ENCODE measurements at places on chromosomes 13 and 19. TPM values are rescaled to one million over a fixed set of nuclear protein-coding genes. Genes with fewer than 3 reads are reported as not detected.
A peak's percentile ranks its signal among the peaks of the same experiment; 100 is the strongest.

The KLK14 gene
- not detected for total RNA-seq

The DCLK1 gene
- total RNA-seq, result 3.9 TPM

The NPHS1 gene
- total RNA-seq, result not detected

The IL27RA gene
- 3.7 TPM for total RNA-seq

The RASAL3 gene
- total RNA-seq, result 4.1 TPM

The SLC6A16 gene
- total RNA-seq, result 1.6 TPM

DNA sequence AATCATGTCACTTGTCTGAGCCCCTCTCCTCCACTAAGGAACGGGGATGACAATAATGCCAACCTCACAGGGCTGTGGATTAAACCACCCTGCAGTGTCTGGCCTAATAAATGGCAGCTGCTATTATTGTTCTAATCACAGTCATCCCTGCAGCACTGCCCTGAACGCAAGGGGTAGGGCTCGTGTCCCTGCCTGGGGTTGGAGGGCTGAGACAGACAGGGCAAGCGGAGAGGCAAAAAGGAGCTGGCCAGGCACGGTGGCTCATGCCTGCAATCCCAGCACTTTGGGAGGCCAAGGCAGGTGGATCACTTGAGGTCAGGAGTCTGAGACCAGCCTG lies 10.2 kb upstream of the KPTN start:
- DNase-seq, result no peak

DNA sequence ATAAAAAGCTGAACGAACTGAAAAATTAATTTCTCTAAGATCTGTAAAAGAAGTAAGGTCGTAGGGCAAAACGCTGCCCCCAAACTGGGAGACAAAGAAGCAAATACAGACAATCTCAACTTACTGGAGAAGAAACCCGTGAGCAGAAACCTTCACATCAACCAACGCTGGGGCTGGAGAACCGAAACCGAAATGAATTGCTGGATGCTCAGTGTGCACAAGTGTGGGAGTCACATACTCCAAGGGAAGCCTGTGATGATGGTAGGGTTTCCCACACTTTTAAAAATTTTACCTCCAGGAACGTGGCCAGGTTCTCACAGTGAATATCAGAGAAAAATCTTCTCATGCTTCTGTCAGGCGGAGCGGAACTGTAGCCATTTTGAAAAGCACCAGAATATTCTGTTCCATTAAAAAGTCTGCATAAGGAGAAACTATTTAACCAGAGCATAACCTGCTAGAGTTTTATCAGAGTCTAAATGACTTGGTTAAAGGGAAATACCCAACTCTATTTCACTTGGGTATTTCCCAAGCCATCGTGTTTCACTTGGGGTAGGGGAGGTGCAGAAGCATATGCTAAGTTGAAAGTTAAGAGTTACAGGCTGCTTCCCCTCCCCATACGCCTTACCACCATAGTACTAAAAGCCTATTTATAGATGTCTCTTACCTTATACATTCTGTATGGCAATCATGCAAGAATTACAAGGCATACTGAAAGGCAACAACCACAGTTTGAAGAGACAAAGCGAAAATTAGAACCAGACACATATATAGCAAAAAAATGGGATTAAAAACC lies 110.5 kb upstream of the SLITRK1 start:
- no peak for DNase-seq

DNA sequence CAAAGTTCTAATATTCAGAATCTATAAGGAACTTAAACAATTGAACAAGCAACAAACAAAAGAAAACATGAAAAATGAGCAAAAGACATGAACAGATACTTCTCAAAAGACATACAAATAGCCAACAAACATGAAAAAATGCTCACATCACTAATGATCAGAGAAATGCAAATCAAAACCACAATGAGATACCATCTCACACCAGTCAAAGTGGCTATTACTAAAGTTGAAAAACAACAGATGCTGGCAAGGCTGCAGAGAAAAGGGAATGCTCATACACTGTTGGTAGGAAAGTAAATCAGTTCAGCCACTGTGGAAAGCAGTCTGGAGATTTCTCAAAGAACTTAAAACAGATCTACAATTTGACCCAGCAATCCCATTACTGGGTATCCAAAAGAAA lies 74.3 kb downstream of the CRYL1 start:
- DNase-seq, result no peak

- DNase-seq, result no peak
Measured at GRCh38 chr13:47000165-47000564, 103.3 kb upstream of the HTR2A start.

DNA sequence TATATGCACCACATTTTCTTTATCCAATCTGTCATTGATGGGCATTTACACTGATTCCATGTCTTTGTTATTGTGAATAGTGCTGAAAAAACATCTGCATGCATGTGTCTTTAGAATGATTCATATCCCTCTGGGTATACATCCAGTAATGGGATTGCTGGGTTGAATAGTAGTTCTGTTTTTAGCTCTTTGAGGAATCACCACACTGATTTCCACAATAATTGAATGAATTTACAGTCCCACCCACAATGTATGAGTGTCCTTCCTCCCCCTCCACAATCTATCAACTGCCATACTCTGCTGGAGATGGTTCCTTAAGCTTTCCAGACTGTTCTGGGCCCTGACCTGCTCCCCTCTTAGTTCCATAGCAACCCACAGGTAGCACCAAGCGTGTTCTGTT lies 667.0 kb downstream of the LIG4 start:
- DNase-seq, result no peak

DNA sequence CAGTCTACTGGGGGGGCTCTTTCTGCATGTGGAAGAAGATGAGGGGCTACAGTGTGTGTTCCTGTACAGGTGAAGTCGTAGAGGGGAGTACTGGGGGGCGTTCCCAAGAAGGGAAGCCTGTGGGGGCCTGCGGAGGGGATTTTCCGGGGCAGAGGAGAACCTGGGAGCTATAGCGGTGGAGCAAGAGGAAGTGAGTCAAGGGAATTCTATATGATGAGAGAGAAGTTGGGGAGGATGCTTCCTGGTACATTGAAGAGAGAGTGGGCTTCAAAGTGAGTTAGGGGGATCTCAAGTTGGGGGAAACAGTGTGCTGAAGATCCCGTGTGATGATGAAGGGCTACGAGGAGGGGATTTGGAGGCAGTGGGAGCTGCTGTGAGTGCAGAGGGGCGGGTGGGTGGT lies 1.9 kb upstream of the CACNG8 start:
- no peak for DNase-seq

- no peak for DNase-seq
Measured at GRCh38 chr19:5677580-5677979, 2.7 kb downstream of the MICOS13 start.

DNA sequence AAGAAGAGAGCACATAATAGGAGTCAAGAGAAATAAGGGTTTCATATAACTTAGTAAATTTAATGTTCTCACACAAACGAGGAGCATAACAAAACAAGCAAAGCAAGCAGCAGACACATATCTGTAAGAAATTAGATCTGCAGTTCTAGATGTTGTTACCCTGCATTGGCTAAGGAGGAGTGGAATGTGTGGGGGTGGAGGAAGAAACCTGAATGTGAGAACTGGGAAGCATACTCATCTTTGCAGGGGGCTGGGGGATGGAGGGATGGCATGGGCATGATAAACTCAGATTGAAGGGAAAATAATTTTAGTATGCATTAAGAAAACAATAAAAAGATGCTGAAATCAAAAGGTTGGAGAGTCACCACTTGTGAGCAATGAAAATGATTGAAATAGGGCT lies 255.0 kb downstream of the LIG4 start:
- no peak for DNase-seq

GRCh38 chr13:42322806-42323205 lies 50.9 kb downstream of the AKAP11 start:
- DNase-seq, result no peak

GRCh38 chr19:2111886-2112285 lies 15.2 kb downstream of the IZUMO4 start:
- no peak for DNase-seq

DNA sequence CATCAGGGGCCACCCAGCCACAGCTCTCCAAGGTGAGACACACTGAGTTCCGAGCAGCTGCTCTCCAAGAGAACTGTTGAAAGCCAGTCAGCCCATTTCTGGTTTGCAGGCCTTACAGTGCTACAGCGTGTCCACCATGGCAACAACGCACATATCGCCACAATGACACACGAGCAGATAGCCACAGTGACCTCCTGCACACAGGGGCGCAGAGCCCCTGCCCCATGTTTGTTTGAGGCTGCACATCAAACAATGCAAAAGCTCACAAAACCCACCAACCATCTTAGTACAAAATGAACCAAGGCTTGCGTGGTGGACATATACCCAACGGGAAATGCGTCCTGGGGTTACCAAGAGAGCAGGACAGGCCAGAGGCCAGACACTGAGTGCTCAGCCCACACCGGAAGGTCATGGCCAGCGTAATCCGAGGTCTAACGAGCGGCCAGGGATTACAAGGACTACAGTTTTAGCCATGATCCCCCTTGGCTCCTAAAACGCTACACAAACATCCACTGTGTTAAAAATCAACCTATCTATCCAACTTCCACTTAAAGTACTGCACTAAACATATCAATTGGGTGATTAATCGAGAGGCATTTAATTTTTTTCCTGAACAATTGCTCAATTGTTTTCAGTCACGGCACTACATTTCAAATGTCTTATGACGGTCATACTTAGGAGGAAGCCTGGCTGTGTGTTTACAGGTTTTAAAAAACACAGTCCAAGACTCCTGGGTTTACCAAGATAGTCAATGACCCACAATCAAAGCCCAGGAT lies 56.0 kb downstream of the STK24 start:
- DNase-seq, result no peak

DNA sequence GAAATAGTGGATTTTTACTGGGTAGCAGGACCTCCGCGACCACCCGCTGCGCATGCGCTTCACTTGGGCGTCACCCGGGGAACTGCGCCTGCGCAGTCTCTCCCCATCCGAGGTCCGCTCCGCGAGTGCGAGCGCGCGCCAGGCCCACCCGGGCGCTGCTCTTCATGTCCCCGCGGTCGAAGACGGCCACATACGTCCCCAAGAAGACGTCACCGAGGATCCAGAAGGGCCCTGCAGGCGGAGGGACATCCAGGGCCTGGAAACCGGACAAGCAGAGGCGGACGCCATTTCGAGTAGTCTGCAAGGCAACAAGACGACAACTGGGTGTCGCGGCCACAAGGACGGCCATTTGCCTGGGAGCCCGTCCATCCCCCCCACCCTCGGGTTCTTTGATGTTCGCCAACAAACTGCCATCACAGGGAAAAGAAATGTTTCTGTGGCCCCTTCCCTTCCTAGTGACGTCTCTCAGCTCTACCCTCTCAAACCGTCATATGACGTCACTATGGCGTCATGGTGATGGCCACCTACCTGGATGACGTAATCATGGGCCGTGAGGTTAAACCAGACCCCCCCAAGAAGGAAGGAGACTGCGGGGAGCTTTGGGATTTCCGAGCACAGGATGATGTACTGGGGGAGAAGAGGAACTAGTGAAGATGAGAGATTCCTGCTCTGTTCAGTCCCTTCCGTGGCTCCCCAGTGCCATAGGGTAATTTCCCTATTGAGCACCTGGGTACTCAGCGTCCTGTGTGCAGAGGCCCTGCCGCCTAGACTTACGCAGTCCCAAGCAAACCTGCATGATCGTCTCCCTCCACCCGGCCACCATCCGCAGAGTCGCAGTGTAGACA lies 6.7 kb downstream of the NAPSA start:
- DNase-seq, result peak; percentile 69

DNA sequence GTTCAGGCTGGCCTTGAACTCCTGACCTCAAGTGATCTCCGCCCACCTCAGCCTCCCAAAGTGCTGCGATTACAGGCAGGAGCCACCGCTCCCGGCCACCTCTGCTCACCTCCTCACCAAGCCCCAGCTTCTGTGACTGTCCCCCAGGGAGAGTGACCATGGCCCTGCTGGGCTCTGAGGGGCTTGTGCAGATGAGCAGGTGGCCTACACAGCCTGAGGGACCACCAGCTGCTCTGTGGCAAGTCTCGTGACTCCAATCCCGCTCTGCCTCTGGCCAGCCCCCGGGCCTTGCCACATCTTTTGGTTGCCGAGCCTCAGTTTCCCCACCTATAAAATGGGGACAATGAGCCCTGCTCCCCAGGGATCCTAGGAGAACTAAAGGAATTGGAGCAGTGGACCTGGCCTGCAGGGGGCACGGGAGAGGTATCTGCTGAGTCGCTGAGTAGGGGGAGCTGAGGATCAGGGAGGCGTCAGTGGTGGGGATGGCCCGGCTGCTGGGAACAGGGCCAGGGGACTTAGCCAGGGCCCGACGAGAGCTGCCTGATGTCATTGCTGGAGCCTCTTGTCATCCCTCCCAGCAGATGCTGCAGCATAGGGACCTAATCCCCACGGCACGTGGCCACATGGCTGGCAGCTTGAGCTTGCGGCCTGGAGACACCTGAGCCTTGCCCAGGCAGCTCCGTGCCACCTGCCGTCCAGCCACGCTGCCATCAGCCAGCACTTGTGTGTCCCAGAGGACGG lies 74.7 kb downstream of the GADD45B start:
- no peak for DNase-seq

DNA sequence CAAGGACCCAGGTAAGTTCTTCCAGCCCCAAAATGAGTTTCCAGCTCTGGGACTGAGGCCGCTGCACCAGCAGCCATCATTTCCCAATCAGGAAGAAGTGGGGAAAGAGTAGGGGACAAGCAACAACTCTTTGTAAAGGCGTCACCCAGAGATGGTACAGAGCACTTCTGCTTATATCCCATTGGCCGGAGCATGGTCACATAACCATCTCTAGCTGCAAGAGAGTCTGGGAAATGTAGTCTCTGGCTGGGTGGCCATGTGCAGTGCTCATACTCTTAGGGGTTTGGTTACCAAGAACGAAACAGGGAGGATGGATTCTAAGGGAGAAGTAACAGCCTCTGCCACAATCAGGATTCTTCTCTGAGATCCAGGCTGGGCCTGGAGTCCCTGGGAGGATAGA lies 26.3 kb downstream of the CKM start:
- no peak for DNase-seq

- no peak for DNase-seq
Measured at GRCh38 chr13:58151452-58151851, 519.9 kb downstream of the PCDH17 start.

DNA sequence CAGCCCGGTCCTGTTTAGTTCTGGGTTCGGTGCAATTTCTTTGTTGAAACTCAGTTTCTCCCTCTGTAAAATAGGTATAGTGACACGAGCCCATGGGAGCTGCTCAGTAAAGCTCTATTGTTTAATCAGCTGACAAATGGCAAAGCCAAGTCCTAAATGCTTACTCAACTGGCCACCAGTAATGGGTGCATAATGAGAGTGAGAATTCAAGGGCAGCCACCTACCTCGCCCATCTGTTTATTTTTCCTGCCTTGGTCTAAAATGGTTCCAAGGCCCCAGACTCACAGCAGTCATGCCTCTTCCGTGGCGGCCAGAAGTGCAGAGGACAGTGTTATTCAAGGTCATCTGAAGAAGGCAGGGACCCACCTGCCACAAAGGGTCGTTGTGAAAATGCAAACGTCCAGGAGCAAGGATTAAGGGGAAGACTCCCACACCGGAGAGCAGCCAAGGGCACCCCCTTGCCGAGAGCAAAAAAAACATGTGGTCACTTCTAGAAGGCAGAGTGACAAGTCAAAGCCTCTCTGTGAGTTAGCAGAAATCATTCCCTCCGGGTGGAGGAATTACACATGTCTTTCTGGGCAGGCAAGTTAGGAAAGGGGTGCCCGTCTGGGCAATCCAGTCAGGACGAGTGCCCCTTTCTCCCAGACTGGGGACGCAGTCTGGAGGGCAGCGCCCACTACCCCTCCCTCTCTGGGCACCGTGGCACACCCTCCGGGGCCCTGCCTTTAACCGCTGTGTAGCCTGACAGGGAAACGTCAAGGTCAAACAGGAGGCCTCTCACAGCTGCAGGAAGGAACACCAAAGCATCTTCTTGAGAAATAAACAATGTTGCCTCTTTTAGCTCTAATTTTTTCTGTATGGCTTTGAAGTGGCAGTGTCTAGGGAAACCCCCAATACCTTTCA lies 186.2 kb downstream of the FOXO1 start:
- DNase-seq, result no peak

GRCh38 chr13:44868397-44868796 lies 120.9 kb downstream of the NUFIP1 start:
- no peak for DNase-seq

Data from endothelial cell of umbilical vein (primary cell).